Peyer's patch (tissue), 4 donors: ENCODE measurements at places on chromosomes 1 and 21.

GRCh38 chr1:3598522-3599285 is 12.6 kb downstream of the MEGF6 start:
- DNase-seq: no peak

DNA sequence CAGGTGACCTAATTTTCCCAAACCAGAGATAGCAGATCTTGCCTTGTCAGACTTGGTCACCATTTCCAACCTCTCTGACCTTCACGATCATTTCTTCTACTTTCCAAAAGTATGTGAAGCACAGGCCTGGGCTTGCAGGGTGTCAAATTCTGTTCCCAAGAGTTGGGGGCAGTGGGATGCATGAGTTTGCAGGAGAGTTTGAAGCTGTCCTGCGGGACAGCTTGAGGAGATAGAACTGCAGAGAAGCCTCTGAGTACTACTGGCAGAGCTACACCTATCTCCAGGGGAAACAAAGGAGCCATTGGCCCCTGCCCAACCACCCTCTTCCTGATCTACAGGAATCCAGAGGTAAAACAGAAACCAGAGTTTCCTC is 11.3 kb downstream of the TXNIP start:
- DNase-seq: peak; percentile 48

DNA sequence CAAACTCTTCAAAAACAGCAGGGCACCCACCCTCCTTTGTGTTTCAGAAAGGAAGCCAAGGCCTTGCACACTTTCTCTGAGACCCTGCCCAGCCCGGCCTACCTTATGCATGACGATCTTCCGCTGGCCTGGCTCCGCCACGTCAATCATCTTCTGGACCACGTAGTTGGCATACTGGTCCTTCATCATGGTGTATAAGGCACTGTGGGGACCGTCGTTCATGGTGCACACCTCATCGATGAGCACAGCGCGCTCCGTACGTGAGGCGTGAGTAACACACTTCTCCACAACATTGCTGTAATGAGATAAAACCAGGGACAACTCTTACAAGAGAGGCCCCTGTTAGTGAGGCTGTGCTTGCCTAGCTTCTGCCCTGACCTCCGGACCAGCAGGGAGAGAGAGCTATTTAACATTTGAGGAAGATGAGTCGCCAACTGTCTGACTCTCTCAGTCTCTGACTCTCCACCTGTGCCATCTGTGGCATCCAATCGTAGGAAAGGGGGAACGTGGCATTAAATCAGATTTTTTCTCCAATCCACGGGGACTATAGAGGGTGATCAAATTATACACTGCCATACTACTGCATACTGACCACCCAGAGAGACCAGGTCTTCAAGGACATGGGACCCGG is 28.1 kb upstream of the SDC3 start:
- no peak for DNase-seq

GRCh38 chr1:51002516-51002915 is 32.5 kb downstream of the CDKN2C start:
- no peak for DNase-seq

GRCh38 chr1:162091681-162092524 is 22.4 kb downstream of the NOS1AP start:
- DNase-seq: no peak

GRCh38 chr21:43639470-43640353 is 19.6 kb downstream of the HSF2BP start:
- DNase-seq: no peak
